ENCODE measurements at places on chromosomes 12 and 14. TPM values are rescaled to one million over a fixed set of nuclear protein-coding genes. Genes with fewer than 3 reads are reported as not detected.

GRCh38 chr12:123832052-123832451 is 70.0 kb downstream of the DNAH10 start:
- no peak for DNase-seq

DNA sequence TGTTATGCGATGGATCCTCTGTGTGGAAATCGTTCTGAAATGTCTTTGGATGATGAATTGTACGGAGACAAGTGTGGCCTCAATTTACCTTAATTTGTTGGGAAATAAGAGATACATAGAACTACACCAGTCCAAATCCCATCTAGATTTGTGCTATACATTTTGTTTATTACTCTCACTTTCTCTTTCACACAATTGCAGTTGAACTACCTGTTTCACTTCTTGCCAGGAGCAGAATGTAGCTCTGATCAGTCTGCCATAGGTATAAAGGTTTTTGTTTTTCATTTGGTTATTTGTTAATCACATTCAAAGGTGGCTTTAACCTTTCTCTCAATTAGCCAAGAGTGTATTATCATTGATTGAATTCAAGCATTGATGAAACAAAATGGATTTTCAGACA is 268.2 kb downstream of the SNAPC1 start:
- no peak for DNase-seq

DNA sequence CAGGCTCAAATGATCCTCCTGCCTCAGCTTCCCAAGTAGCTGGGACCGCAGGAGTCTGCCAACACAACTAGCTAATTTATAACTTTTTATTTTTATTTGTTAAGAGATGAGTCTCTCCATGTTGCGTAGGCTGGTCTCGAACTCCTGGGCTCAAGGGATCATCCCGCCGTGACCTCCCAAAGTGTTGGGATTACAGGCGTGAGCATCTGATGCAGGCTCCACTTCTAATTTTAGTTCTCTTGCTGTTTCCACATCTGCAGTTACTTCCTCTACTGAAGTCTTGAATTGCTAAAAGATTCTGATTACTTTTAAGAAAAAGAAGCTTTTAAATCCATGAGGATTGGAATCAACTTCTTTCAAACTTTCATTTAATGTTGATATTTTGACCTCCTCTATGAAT is 13.4 kb upstream of the SNX6 start:
- no peak for DNase-seq

DNA sequence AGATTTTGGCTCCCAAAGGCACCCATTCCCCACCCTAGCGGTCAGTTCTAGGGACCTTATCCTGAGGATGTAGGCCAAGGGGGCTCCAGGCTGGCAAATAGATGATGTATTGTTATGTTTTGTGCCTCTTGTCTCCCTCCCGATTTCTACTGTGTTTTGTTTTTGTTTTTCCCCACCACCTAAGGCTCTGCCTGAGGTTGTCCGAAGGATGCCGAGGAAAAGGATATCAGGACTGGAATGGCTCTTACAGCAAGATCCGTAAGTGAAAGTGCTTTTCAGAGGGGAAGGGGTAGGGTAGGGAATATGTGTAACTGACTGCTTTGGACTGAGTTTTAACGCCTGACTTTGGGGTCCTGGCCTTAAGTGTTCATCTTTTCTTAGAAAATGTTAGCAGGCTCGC is 6.6 kb downstream of the FOXG1 start:
- DNase-seq = no peak

DNA sequence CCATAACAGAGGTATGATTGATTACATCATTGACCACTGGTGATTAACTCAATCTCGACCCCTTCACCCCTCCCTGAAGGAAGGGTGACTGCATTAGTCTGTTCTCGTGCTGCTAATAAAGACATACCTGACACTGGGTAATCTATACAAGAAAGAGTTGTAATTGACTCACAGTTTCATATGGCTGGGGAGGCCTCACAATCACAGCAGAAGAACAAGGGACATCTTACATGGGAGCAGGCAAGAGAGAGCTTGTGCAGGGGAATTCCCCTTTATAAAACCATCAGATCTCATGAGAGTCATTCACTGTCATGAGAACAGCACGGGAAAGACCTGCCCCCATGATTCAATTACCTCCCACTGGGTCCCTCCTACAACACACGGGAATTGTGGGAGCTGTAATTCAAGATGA is 55.9 kb upstream of the TMCC3 start:
- DNase-seq = no peak

DNA sequence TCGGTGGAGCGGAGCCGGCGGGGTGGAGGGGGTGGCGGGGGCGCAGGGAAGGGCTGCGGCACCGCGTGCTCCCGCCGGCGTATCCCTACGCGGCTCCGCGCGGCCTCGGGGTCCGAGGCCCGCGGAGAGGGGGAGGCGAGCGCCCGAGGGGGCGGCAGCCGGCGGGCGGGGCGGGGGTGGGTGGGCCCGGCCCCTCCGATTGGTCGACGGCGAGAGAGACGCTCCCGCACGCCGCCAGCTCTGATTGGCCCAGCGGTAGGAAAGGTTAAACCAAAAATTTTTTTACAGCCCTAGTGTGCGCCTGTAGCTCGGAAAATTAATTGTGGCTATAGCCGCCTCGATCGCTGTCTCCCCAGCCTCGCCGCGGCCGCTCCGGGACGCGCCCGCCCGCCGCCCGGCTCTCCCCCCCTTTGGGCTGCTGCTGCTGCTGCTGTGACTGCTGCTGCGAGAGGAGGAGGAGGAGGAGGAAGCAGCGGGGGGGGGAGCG is at the start of gene FOXG1:
Gene FOXG1, plus strand, starts transcription at position 319 of the 487 bp plus-strand sequence. CDS start 493 bp downstream, outside the sequence.
- DNase-seq = no peak

GRCh38 chr12:120438495-120439198 is 734 bp downstream of the COX6A1 start:
- DNase-seq = no peak

DNA sequence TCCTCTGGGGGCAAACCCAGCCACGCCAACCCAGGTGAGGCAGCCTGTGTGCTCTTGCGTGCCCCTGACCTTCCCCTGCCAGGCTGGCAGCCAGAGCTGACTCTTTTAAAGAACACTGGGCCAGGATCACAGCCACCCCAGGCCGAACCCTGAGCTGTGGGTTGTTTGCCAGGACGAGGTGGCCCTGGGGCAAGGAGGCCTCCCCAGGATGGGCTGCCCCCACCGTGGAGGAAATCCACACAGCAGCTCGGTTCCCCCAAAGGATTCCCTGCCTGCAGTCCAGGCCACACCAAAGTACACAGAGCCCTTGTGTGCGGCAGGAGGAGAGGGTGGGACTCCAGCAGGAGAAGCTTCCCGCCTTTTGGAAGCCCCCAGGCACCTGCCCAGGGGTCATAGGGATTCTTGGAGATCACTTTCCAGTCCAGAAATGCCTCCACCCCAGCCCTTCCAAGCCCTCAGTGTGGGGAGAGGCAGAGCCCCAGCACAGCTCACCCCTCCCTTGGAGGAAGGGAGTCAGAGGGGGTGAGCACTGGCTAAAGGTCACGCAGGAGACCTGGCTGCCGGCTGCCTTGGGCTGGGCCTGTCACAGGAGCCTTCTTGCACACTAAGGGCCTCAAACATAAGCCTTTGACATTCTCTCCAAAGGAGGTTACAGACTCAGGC is 115.6 kb downstream of the CALM1 start:
- no peak for DNase-seq

DNA sequence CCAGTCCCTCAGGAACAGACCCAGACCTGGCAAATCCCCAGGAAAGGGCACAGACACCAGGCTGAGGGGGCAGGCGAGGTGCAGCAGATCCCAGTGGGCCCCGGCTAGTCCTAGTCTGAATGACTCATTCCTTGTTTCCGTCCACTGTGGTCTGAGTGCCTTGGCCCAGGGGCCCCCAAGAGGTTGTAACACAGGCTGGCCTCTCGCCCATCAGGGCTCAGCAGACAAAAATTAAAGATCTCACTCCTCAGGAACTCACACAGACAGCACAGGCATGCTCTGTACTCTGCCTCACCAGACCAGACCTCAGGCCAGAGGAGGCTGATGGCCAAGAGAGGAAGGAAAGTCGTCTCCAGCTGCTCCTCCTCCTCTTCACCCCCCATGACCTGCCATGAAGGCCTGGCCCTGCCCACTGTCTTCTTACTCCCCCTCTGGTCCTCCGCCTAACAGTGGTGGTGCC is 7.7 kb upstream of the LTBP2 start:
- peak; percentile 90 for DNase-seq

DNA sequence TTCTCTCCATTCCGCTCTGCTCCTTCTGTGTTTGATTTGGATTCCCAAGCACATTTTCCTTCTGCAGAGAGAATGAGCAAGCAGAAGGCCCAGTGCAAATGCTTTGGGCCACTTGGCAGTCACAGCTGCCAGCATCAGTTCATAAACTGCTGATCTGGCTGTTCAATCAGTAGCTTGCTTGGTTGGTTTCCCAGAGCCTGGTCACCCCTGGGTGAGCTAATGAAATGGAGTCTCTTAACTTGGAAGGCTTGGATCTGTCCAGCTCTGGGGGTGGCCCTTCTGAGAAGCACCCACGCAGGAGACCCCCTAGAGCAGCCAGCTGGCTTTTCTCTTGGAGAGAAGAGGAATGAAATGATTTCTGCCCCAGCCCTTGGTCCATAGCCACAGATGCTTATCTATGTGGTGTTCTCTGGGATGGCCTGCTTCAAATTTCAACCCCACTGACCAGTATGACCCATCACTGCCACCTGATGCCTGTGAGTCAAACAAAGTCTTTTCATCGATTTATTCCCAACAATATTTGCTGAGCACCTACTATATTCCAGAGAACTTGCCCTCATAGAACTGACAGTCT is 30.3 kb downstream of the FAIM2 start:
- no peak for DNase-seq

- DNase-seq = no peak
Observed at GRCh38 chr12:2125651-2126522, 73.1 kb downstream of the CACNA1C start.

CCDC38 gene
- total RNA-seq = 0.39 TPM

SP7 gene
- not detected for total RNA-seq

ADSS1 gene
- 0.34 TPM for total RNA-seq

ACTN1 gene
- total RNA-seq = 370 TPM

DNAJC22 gene
- 6.3 TPM for total RNA-seq

LRP1 gene
- 33.3 TPM for total RNA-seq

CCDC88C gene
- not detected for total RNA-seq

MYF6 gene
- not detected for total RNA-seq

WNT1 gene
- not detected for total RNA-seq

SMOC1 gene
- not detected for total RNA-seq
